CD4-positive, alpha-beta T cell treated with Interferon alpha-2 for 1 hour (primary cell): ENCODE measurements at places on chromosomes 7 and 10.

GRCh38 chr10:103547391-103547946 lies 54.0 kb downstream of the NEURL1 start:
- DNase-seq = no peak

DNA sequence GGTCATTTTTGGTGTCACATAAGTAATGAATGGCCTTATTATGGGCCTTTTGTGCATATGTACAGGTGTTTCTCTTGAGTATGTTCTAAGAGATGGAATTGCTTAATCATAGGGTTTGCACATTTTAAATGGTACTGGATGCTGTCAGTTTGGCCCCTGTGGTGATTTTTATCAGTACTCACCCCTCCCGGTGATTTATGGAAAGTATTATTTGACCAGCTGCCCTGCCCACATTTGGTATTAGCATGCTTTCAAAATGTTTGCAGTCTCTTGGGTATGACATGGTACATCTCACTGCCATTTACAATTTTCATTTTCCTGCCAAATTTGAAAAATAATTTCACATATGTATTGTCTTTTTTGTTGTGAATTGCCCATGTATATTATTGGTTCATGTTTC lies 427.7 kb downstream of the LRMDA start:
- no peak for DNase-seq

DNA sequence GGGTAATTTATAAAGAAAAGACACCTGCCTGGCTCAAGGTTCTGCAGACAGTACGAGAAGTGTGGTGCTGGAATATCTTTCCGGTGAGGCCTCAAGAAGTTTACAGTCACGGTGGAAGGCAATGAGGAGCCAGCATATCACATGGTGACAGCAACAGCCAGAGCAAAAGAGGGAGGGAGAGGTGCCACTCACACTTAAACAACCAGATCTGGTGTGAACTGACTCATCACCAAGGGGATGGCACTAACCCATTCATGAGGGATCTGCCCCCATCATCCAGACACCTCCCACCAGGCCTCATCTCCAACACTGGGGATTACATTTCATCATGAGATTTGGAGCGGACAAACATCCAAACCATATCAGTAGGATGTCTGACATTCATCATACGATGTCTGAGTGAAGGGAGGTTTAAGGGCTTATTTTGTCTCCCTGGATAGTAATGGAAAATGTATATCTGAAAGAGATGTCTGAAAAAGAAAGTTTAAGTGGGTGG lies 23.5 kb upstream of the KBTBD2 start:
- DNase-seq = no peak

DNA sequence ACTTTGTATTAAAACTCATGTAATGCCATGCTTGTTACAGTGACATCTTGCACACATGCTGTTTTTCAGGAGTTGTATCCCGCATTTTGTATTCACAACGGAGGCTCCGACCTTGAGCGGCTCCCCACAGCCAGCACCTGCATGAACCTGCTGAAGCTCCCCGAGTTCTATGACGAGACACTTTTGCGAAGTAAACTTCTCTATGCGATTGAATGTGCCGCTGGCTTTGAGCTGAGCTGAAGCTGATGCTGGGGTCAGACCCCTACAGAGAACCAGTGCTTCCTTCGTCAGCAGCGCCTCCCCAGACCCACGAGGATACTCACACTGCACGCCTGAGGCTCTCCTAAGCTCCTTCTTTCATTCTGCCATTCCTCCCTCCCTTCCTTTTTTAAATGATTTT lies 69.3 kb upstream of the DNAJB6 start:
- no peak for DNase-seq

GRCh38 chr10:6405713-6406112 lies 174.4 kb downstream of the PRKCQ start:
- no peak for DNase-seq

- no peak for DNase-seq
These were observed 6.3 kb upstream of the SNX13 start for GRCh38 chr7:17946591-17946990.

- DNase-seq = no peak
These were observed 370.7 kb upstream of the HPS1 start for GRCh38 chr10:98817396-98817795.

GRCh38 chr7:55514546-55515265 lies 57.6 kb downstream of the VOPP1 start:
- DNase-seq = no peak

DNA sequence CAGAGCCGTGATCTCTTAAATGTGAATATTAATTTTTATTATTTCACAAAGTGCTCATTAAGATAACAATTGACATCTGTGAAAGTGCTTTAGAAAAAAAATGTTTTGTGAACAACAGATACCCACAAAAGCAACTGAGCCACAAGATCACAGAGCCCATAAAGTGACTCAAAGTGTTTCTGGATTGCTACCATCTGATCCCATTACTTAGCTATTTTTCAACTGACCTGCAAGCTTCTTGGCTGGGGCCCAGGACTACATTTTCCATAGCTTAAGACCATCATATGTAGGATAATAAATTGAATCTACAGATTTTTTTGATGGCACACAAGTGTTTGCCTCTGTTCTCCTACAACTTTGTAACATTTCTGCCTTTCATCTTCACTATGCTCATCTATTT lies 674.4 kb downstream of the PHTF2 start:
- no peak for DNase-seq

- DNase-seq = no peak
These were observed 8.2 kb downstream of the PRXL2A start for GRCh38 chr10:80416479-80417098.

GRCh38 chr10:20202337-20202736 lies 386.1 kb downstream of the PLXDC2 start:
- DNase-seq = no peak

- DNase-seq = no peak
These were observed 24.6 kb downstream of the RPP38 start for GRCh38 chr10:15121707-15122106.

- DNase-seq = no peak
These were observed 247.5 kb downstream of the FOXP2 start for GRCh38 chr7:114662002-114662677.

- no peak for DNase-seq
These were observed 158.0 kb downstream of the HGF start for GRCh38 chr7:81611805-81612204.

GRCh38 chr7:123154231-123154860 lies 45.4 kb downstream of the SLC13A1 start:
- peak; percentile 25 for DNase-seq

DNA sequence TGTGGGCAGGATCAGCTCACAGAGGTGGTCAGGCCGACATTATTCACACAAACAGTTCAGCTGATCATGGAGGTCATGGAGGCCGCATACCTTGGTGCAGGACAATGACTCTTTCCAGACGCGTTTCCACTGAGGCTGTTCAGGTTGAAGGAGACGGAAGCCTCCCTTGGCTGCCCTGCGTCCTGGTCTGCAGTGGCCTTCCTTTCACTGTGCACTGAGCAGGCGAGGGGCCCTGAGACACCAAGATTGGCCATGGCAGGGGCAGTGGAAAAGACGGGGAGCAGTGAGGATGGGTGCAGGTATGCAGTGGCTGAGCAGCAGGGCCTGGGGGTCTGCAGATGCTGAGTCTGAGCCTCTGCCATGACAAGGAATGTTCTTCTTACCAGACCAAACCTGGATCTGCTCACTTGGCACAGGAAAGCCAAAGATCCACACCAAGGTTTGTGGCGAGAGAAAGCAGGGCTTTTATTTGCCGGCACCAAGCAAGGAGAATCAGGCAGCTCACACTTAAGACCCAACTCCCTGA lies 263.3 kb downstream of the GLRX3 start:
- no peak for DNase-seq

GRCh38 chr7:127114742-127115265 lies 137.9 kb downstream of the GRM8 start:
- DNase-seq = no peak

DNA sequence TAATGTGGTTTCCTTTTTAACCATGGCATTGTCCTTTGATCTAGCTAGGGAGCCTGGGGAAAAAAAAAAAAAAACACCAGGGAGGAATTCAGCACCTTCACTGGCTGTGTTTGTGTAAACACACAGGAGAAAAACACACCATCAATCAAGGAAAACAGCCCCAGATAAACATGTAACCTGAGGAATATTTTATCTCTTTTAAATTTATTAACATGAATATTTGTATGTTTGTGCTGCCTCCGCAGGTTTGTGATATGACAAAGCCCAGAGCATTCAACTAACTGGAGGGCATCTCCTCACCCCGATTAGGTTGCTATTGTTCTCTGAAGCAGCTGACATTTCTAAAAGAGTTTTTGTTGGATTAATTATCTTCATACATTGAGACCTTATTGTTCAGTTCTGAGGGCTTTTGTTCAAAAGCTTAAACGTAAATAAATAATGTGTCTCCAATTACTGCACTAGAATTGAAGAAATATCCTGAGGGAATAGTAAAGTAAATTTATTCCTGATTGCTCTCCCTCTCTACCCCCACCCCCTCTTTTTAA lies 89.4 kb upstream of the SEMA3E start:
- DNase-seq = no peak

DNA sequence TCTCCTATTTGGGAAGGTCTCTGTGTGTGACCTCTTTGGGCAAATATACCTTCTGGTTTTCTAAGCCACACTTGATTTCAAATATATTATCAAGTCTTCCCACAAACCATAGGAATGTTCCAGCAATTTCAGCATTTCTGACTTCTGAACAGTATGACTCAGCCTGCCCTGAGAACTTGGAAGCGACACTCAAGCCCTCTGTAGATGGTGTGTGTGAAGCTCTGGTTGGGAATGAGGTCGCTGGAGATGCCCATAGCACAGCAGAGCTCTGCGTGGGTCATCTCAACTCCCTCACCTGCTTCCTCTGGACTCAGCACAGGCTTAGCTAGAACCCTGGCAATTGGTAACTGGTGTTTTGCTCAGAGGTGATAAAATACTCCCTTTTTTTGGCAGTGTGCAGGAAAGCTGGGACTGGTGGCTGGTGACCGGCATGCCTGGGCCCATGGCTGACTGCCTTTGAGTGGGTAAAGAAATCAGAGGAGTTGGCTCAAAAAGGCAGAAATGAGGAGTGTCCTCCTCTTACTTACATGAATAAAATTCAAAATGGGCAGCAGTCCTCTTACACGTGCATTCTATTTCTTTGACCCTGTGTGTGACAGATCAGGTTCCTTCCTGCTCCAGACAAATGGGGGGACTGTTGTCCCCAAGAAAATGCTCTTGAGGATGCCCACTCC lies 87.5 kb upstream of the NRP1 start:
- DNase-seq = no peak

GRCh38 chr10:18554479-18554878 lies 96.9 kb downstream of the NSUN6 start:
- DNase-seq = no peak

DNA sequence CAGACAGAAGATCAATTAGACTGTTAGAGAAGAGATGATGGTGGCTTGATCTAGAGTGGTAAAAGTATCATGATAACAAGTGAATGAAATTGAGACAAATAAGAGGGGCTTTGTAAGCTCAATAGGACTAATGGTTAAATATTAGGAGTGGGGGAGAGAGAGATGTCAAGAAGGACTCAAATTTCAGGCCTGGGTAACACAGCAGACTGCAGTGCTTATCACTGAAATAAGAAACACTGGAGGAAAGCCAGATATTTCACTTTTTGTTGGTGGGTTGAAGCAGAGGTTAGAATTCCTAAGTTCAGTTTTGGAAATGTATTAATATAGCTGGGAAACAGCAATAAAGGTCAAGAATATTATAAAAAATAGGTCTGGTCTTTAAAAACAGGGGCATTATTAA lies 74.6 kb downstream of the ORC5 start:
- DNase-seq = no peak

DNA sequence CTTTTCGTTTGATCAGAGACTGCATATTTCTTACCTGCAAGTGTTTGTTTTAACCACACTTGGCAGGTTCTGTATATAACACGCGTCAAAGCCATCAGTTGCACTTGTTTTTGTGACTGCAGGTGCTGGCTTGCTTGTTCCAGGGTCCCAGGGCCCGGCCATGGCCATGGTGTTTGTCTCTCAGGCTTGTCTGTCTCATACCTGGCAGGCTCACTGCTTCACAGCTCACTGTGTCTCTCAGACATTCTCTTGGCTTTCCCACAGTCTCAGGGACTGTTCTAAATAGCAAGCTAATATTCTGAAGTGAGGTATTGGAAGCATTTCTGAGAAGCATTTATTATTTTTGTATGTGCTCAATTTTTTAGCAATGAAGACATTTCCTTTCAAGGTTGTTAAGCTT lies 46.9 kb downstream of the GPR141 start:
- no peak for DNase-seq

DNA sequence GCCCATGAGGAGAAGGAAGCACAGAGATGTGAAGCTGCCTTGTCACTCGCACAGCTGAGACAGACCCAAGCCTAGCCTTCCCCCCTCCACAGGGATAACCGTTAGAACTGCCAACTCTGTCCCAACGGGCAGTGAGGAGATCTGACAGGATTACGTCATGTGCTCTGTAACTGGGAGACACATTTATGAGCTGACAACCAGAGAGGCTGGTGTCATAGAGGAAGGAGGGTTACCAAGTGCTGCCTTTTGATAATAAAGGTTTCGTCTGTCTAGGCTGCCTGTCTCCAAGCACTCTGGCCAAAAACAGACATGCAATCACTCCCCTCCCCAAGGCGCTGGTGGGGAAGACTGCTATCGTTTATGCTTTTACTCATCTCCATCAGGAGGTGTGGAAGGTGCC lies 165.9 kb downstream of the PLXNA4 start:
- DNase-seq = no peak

DNA sequence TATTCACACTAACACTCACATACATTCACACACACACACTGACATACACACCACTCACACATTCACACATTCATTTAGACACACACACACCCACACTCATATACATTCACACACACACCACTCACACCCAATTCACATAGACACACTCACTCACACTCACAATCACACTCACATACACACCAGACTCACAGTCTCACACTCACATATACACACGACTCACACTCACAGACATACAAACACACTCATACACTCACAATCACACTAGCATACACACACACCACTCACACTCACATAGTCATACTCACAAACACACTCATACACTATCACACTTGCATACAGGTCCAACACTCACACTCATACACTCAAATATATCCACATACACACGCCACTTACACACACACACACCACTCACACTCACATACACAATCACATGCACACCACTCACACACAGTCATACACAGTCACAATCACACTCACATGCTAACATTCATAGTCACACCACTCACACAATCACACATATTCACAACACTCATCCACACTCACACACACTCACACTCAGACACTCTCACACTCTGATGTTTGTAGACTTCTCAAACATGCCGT lies 312.6 kb downstream of the SFMBT2 start:
- no peak for DNase-seq

- DNase-seq = no peak
These were observed 24.9 kb upstream of the KNDC1 start for GRCh38 chr10:133135116-133135465.

DNA sequence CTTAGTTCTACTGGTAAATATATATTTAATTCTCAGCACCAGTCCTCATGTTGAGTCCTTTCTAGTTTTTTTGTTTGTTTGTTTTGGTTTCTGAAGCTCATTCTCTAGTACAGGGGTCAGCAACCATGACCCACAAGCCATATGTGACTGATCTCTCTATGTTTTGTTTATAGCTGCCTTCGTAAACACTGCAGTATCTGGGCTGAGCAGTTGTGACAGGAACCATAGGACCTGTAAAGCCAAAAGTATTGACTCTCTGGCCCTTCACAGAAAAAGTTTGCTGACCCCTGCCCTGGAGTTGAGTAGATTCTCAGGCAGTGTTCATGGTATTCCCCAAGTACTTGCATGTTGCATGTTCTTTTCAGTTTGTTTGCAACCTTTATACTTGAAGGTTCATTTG lies 20.8 kb downstream of the NET1 start:
- no peak for DNase-seq
